ENCODE measurements at places on chromosomes 5 and 9.
A peak's percentile ranks its signal among the peaks of the same experiment; 100 is the strongest.

- DNase-seq, result no peak
Observed at GRCh38 chr5:157160001-157160400, 6.1 kb downstream of the GARIN3 start.

DNA sequence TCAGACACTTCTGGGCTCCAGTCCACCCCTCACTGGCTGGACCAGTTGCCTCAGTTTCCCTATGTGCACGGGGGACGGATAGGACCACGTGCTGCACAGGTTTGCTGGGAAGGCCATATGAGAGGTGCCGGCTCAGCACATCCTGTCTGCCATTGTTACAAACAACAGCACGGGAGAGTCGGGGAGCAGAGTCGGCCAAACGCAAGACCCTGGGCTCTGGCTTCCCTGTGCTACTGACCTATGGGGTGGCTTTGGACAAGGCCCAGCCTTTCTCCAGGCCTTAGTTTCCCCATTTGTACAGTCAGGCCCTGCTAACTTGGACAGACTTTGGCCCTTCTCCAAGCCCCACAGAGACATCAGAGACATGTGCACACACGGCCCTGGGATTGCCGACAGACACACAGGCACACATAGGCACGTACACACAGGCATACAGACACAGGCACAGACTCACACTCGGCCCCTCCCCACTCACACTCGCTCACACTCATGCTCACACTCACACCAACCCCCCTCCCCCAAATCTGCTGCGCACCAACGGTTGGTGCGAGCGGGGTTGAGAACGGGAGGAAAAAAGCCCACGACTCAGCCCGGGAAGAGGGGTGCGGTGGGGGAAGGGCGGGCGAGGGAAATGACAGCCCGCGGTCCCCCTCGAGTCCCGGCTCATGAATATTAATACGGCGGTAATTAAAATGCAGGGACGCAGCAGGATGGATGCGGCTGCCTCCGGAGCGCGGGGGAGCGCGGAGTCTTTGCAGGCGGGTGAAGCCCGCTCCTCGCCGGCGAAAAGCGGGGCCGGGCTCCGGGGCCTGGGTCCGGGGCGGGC, 133.0 kb downstream of the C9orf50 start:
- peak; percentile 39 for DNase-seq

- no peak for DNase-seq
Observed at GRCh38 chr5:172173564-172174153, 14.4 kb downstream of the STK10 start.

- no peak for DNase-seq
Observed at GRCh38 chr9:6901180-6901579, 143.4 kb downstream of the KDM4C start.

- no peak for DNase-seq
Observed at GRCh38 chr5:149959406-149960236, 937 bp upstream of the SLC26A2 start.

GRCh38 chr5:113294311-113295110, 140.3 kb downstream of the TSSK1B start:
- DNase-seq, result peak; percentile 16

DNA sequence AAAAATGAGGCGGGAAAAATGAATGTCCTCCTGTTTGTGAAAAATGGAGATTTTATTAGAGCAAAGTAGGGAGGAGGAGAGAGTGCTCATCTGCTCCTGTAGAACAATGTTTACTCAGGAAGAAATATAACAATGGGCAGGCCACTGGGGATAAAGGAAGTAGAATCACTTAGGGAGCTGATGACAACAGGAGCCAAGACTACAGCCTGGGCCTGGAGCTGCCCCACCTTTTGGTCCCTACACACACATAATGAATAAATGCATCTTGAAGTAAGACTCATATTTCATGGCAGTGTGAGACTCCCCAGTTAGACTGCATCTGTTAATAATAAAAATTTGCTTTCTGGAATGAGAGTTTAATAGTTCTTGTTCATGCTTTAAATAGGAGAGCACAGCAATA, 1939.8 kb downstream of the EFNA5 start:
- DNase-seq, result no peak

DNA sequence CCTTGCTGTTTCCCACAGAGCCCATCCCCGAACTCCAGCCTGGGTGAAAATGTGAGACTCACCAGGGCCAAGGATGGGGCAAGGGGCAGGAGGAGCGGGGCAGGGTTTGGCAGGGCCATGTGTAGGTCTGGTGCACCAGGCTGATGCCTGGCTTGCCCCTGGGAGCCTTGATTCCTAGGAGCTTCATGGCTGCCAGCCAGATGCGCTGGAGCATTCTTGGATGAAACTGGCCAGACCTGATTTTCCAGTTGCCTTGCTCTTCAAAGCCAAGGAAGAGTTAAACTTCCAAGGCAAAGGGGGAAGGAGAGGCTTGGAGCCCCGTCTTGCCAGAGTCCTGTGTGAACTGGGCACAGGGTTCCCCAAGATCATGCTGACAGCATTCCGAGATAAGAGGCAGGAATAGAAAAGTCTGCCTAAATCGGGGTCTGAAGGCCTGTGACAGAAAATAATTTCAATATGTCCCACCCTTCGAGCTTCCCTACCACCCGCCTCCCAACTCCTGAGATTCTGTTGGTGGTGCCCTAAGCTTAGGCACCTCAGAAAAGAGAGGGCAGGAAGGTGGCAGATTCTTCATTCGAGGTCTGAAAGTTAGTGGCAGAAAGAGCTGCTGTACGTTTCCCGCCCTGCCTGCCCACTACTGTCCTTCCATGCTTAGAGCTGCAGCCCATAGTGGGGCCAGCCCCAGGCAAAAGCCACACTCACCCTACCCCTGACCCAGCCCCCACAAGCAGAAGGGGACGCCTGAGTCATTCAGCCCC, 20.4 kb downstream of the FAT2 start:
- no peak for DNase-seq

- DNase-seq, result no peak
Observed at GRCh38 chr9:129697656-129698253, 32.3 kb downstream of the PRRX2 start.

- no peak for DNase-seq
Observed at GRCh38 chr5:2515180-2515764, 236.2 kb downstream of the IRX2 start.

- DNase-seq, result no peak
Observed at GRCh38 chr5:22938362-22938761, 85.2 kb upstream of the CDH12 start.

GRCh38 chr5:160441311-160441781, 19.7 kb downstream of the PTTG1 start:
- no peak for DNase-seq

DNA sequence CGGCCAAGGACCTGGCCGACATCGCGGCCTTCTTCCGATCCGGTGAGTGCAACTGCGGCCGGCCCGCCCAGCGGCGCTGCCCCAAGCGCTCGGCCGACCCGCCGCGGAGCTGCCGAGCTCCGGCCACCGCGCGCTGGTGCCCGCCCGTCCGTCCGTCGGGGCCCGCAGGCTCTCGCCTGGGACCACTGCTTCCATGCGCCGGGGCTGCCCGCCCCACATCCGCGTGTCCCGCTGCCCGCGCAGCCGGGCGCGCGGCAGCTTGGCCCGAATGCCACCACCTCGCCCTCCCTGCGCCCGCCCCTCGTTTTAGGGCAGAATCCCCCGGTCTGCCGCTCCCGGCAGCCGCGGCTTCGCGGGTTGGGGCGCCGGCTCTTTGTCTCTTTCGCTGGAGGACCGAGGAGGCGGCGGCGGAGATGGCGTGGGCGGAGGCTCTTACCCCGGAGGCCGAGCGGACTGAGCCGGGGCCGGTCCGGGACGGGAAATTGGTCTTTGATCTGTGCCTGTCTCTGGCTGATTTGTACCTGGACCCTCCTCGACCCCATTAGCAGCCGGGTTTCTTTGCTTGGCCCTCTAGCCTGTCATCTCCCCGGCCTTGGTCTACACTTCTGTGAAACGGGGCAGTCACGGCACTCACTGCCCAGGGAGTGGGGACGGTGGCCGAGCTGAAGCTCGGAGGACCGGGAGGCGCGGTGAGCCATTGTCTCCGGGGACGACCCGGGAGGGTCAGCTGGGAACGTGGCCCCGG, 871 bp downstream of the TRIO start:
- no peak for DNase-seq

DNA sequence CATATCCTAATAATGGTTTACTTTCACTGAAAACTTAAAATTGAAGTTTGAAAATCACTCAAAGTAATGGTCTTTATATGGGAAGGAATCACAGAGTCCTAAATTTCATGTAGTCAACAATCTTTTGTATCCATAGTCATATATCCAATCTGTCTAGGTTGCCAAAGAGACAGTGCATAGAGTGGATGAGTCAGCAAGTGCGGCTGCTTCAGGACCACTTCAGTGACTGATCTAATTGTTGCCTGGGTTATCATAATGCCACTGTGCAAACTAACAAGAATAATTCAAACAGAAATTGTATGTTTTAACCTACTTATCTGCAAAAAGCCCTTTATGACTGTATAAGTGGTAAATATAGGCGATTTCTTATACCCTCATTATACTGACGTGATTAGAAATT, 211.3 kb upstream of the PRR16 start:
- no peak for DNase-seq

DNA sequence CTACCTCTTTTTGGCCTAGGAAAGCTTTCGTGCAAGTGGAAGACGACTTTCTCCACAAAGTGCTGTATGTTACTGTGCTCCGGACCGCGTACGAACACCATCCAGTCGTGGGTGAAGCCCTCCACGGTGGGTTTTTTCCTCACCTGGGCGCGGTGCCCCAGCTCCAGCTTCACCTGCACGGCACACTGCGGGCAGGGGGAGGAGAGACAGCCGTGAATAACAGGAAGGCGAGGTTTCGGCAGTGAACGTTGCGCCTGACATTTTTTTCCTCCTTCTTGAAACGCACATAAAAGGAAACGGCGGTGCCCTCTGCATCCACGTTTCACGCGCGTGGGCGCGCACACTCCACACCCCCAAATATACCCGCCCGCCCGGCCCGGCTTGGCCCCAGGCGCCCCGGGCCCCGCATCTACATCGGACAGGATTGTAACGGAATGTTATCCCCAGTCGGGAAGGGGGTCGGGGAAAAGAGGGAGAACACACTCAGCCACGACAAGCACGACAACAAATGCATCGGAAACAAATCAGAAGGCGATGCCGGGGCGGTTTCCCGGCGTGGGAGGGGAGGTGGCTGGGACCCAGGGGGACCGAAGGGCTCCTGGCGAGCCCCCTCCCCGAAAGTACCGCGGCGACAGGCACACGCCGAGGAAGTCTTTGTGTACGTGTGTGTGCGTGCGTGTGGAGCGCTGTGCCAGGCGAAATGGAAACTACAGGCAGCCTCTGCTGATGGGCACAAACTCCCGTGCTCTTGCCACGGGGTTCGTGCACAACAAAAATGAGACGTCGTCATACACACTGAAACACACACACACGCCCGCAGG, 1.4 kb downstream of the MLLT3 start:
- no peak for DNase-seq

DNA sequence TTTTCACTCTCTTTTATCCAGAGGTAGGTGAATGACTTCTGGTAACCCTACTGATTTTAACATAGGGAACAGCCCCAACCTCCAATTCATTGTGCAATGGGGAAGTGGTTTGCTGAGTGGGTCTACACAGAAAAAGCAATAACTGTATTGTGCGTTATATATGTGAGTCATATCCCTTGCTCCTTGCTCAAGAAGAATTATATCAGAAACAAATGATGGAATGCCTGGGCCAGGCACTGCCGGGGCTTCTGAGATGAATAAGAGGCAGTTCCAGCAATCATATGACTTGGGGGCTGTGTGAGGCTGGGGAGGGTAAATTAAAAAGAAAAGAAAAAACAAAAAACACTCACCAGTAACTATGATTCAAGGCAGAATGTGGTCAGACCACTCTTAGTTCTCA, 79.2 kb upstream of the ABCA1 start:
- no peak for DNase-seq

- no peak for DNase-seq
Observed at GRCh38 chr5:152990649-152991048, 499.8 kb upstream of the GRIA1 start.

GRCh38 chr5:79074641-79075040, 5.1 kb downstream of the BHMT2 start:
- DNase-seq, result no peak

DNA sequence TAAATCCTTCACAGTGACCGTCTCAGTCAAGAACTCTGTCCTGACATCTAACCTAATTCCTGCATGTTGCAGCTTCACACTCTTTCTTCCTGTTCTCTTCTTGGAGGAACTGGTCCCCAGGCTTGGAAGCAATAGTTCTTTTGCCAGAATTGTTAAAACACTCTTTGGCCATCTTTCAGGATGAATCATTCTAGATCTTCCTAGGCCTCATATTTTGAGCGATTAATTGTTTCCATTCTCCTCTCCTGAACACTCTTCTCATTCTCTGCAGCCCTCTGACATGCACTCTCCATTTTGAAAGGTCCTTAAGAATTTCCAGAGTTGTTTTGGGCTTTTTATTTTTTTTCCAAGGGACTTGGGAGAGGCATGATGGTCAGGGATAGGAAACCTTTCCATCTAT, 85.8 kb downstream of the FAM114A2 start:
- no peak for DNase-seq

GRCh38 chr5:52255308-52255707, 532.4 kb upstream of the ITGA1 start:
- DNase-seq, result no peak

DNA sequence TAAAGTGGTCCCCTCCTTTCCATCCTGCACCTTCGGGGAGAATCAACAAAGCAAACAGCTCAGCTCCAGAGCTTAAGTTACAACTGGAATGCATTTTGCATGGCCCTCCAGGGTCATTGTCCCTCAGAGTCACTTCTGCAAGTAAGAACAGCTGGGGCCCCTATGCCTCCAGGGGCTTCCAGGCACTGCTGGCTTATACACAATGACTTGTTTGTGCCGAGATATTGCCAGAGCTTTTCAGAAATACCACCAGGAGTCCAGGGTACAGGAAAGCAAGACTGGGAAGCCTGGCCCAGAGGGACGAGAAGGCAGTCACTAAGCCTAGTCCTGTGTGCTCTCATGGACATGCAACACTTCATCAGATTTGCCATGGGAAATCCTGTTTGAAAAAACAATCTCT, 11.3 kb downstream of the FRMD3 start:
- no peak for DNase-seq

GRCh38 chr5:63596254-63596653, 366.0 kb downstream of the HTR1A start:
- DNase-seq, result no peak

DNA sequence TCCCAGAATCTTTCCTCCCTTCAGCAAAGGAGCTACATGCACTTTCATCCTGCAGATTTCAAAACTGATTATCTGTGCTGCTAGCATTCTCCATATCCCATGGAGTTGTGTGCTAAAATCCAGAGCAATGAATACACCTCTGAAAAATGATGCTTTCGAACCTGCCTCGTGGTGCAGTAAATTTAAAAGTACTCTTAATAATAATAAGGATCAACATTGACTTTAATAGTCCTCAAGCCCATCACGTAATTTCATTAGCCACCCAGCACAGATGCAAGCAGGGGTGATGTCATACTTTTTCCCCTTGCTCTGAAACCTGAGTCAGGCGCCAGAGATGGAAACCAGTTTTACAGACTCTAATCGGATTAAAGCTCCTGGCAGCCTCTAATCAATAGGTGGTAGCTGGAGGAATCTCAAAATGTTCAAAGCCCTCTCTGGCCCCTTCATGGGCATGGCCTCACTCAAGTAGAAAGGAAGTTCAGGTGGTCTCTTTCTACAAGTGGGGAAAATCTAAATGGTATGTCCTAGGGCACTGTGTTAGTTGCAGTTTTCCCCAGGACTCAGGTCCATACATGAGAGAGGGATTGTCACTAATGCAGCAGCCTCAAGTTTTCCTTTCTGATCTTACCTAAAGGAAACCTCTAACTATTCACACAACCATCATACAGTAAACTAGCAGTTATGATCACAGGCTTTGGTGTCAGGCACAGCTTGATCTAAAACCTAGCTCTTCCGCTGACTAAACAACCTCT, 221.6 kb upstream of the SLC30A5 start:
- DNase-seq, result no peak
